Endodermal cell (in vitro differentiated cells): ENCODE measurements at places on chromosomes 12 and 14. TPM values are rescaled to one million over a fixed set of nuclear protein-coding genes. Genes with fewer than 3 reads are reported as not detected.

DNA sequence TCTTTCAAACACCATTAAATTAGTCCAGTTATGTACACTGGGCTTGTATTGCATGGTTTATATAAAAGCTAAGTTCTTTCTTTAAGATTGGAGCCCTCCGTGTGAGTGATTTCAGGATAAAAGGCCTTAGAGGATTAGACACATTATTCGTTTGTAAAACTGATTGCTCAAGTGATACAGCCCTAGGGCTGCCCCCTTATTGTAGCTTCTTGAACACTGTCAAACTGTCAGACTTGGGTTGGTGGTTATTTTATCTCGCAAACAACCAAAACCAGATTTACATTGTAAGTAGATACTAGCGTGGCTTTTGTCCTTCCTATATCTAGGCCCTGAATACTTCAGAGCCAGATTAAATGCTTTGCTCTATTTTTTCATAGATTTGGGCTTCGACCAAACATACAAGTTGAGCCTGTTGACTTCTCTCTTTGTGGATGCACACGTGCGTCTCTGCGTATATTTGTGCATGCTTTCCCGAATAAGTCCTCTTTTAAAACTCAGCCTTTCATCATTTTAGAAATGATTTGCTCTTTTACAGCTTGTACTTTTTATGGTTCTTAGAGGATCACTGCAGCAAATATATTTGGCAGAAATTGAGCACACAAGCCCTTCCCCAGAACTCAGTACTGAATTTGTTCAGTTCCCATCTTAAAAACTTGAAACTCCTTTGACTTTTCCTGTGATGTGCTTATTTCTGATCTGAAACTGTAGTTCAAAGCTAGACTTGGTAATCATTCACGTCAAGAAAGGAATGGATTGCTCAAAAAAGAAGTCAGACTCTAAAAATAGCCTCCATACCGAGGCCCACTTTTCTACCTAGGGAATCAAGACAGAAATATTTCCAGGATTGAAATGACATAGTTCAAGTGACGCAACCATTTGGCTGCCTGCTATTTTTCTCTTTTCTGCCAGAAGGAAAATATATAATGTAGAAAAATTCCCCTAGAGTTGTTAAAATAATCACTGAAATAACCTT is 129.5 kb downstream of the ETV6 start:
- no peaks in the 10 kb centered on the region for H3K36me3 ChIP-seq
- peaks cover 33% of the 10 kb centered on the region for H3K27me3 ChIP-seq
- no peak for DNase-seq
- no peak overlapping the region for H3K27ac ChIP-seq

TMPO gene
- total RNA-seq, result 95.3 to 209 TPM (median 203 TPM) in 3 replicates

DNA sequence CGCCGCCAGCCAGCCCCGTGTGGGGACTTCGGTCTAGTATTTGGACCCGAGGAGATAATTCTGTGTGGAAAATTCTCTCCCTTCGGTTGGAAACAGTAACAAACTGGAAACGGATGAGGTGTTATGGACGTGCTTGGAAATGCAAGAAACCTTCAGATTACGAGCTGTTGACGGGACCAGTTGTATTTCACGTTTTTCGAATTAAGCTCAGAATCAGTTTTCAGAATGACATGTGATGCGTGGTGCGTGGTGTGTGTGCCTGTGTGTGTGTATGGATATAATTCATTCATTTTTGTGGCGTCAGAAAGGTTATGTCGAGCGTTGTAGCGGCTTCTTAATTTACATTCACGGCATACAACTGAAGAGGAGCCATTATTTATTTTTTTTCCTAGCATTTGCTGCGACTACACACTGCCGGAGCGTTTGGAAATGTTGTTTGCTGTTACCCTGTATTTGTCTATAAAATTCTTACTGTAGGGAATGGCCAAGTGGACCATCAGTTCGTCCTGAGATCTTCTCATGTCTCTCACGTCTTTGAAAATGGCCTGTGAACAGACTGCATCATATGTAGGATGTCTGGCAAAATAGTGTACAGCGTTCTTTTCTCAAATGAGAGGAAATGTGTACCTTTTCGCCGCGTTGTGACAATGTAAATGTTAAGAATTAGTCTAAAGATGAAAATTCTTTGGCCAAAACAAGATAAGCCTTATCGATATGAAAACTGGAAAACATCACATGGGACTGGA is 1.3 kb downstream of the TRAF3 start:
- H3K4me1 ChIP-seq, result peaks cover 8% of the 10 kb centered on the region
- DNase-seq, result no peak
- H3K27ac ChIP-seq, result no peak overlapping the region
- peaks cover 6% of the 10 kb centered on the region for H3K27me3 ChIP-seq

GRCh38 chr12:59780605-59781135 is 184.8 kb downstream of the SLC16A7 start:
- no peaks in the 10 kb centered on the region for H3K36me3 ChIP-seq
- H3K4me1 ChIP-seq, result no peaks in the 10 kb centered on the region
- H3K27me3 ChIP-seq, result no peaks in the 10 kb centered on the region
- H3K4me3 ChIP-seq, result no peak overlapping the region

TAS2R42 gene
- not detected in 3 replicates for total RNA-seq

GRCh38 chr14:57611555-57612075 is 118.0 kb upstream of the CCDC198 start:
- no peak overlapping the region for H3K4me3 ChIP-seq
- H3K4me1 ChIP-seq, result no peaks in the 10 kb centered on the region
- peaks cover 25% of the 10 kb centered on the region for H3K27me3 ChIP-seq
- H3K27ac ChIP-seq, result no peak overlapping the region

GRCh38 chr12:51922146-51922545 is 14.8 kb downstream of the ACVRL1 start:
- H3K27ac ChIP-seq, result no peak overlapping the region
- no peaks in the 10 kb centered on the region for H3K36me3 ChIP-seq
- H3K27me3 ChIP-seq, result no peaks in the 10 kb centered on the region
- no peak overlapping the region for H3K4me3 ChIP-seq
- peak; percentile 39 for DNase-seq

DNA sequence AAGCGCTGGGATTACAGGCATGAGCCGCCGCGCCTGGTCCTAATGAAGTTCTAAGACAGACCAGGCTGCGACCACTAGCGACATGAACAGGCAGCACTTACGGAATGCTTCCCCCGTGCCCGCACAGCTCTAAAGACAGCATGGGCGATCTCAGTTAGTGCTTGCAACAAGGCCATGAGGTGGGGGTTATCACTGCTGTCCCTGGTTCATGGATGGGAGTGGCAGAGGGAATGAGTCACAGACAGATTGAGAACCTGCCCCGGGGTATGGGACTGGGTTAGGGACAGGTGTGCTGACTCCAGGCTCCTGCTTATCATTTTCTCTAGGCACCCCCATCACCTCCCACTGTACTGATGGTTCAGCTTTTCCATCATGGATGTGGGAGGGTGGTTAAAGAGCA is 160.9 kb downstream of the VRK1 start:
- DNase-seq, result no peak
- no peak overlapping the region for H3K4me3 ChIP-seq

GRCh38 chr14:80768646-80769045 is 172.9 kb downstream of the CEP128 start:
- H3K27me3 ChIP-seq, result no peaks in the 10 kb centered on the region
- no peak overlapping the region for H3K27ac ChIP-seq
- H3K4me3 ChIP-seq, result no peak overlapping the region
- no peak for DNase-seq
- H3K4me1 ChIP-seq, result no peaks in the 10 kb centered on the region

GRCh38 chr14:104702106-104702505 is 12.7 kb downstream of the INF2 start:
- no peak overlapping the region for H3K27ac ChIP-seq
- no peak for DNase-seq
- H3K4me3 ChIP-seq, result no peak overlapping the region
- H3K36me3 ChIP-seq, result peaks cover 29% of the 10 kb centered on the region

RDH12 gene
- total RNA-seq, result 0.13 TPM in 1 of 2 replicates, not detected in the other

DNA sequence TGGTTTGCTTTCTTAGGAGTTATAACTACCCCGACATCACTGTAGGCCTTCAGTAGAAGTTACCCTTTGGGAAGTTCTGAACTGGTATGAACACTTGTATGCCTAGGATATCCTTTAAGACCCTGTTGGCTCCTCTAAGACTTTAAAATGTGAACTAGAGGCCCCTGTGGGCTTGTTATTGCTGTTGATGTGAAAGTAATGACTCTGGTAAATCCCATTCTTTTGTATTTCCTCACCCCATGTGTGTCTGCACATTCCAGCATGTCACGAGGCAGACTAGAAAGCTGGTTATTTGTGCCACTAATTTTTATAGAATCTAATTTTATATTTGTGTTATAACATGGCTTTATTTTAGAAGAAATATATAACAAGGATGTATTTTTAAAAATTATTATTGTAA is 48.9 kb downstream of the SERPINA10 start:
- no peaks in the 10 kb centered on the region for H3K27me3 ChIP-seq
- no peaks in the 10 kb centered on the region for H3K4me1 ChIP-seq
- no peak overlapping the region for H3K4me3 ChIP-seq

GRCh38 chr12:5451251-5451650 is 19.3 kb downstream of the NTF3 start:
- H3K4me3 ChIP-seq, result no peak overlapping the region
- no peak overlapping the region for H3K27ac ChIP-seq
- H3K36me3 ChIP-seq, result no peaks in the 10 kb centered on the region
- no peaks in the 10 kb centered on the region for H3K4me1 ChIP-seq

PRH2 gene
- 1.2 TPM in 1 of 2 replicates, not detected in the other for total RNA-seq

SBNO1 gene
- total RNA-seq, result 31.6 to 45.8 TPM (median 44.5 TPM) in 3 replicates

DNA sequence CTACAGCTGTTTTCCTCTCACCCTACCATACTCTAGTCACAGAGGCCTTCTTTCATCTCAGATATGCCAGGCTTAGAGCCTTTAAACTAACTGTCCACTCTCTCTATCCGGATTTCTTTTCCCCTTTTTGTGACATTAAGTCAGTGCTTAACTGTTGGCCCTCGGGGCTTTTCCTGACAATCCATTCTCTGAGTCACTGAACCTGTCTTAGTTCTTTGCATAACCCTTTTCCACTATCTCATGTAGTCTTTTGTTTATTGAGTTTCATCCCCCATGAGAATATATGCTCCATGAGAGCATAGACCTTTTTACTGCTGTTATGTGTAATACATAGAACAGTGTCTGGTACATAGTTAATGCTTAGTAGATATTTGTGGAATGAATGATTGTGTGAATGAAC is 68.7 kb downstream of the PLEKHA5 start:
- no peaks in the 10 kb centered on the region for H3K4me1 ChIP-seq
- no peak for DNase-seq
- H3K36me3 ChIP-seq, result no peaks in the 10 kb centered on the region

- no peaks in the 10 kb centered on the region for H3K36me3 ChIP-seq
- peak; percentile 53 for DNase-seq
- peaks cover 4% of the 10 kb centered on the region for H3K4me1 ChIP-seq
Measured at GRCh38 chr14:84493779-84494178, 1036.2 kb upstream of the FLRT2 start.

NYNRIN gene
- total RNA-seq, result 19.5 to 28.8 TPM (median 20.7 TPM) in 3 replicates

- H3K36me3 ChIP-seq, result no peaks in the 10 kb centered on the region
- H3K27me3 ChIP-seq, result no peaks in the 10 kb centered on the region
- no peak overlapping the region for H3K27ac ChIP-seq
- DNase-seq, result no peak
- peaks cover 12% of the 10 kb centered on the region for H3K4me1 ChIP-seq
Measured at GRCh38 chr14:101185073-101185835, 281.7 kb upstream of the RTL1 start.

IL23A gene
- 10.4 and 10.8 TPM in 2 replicates for total RNA-seq

DNA sequence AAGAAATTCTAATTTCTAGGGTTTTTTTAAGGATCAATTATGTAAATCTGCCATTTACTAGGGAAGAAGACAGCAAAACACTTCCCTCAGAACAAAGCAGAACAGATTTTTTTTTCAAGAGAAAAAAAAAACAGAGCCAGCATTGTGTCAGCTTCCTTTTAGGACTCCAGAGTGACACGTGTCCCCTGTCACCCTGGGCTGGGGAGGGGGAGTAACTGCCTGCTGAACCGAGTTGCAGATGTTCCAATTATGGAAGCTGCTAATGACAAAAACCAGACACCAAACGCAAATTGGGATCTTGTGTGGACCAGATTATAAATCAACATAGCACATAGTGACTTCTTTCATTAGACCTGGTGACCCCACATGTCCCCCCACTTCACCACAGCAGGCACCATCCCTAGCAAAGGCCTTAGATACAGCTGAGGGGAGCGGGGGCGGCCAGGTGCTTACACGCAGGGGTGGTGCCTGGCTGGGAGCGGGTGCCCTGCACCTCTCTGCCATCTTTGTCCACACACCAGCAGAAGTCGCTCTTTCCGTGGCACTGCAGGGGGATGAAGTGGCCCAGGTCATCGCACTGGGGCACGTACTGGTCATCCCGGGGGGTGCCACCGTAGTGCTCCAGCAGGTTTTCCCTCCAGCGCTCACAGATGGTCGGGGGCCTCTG is 25.4 kb downstream of the RTRAF start:
- H3K4me3 ChIP-seq, result no peak overlapping the region
- no peak overlapping the region for H3K27ac ChIP-seq
- H3K36me3 ChIP-seq, result peaks cover 26% of the 10 kb centered on the region
- DNase-seq, result no peak
- no peaks in the 10 kb centered on the region for H3K27me3 ChIP-seq

GRCh38 chr12:53425515-53426150 is 2.0 kb downstream of the AMHR2 start:
- H3K4me3 ChIP-seq, result peak overlapping the region; percentile 77
- H3K27ac ChIP-seq, result no peak overlapping the region
- H3K27me3 ChIP-seq, result no peaks in the 10 kb centered on the region
- DNase-seq, result peak; percentile 65

ST8SIA1 gene
- total RNA-seq, result 9.7 and 11.2 TPM in 2 replicates

LMO3 gene
- 0.68 to 1.3 TPM (median 0.77 TPM) in 3 replicates for total RNA-seq

VRTN gene
- total RNA-seq, result 43.8 to 65.7 TPM (median 61.8 TPM) in 3 replicates

CD27 gene
- 0.44 TPM in 1 of 2 replicates, not detected in the other for total RNA-seq

PTPRB gene
- 0.11 and 0.22 TPM in 2 replicates for total RNA-seq

DNAJC22 gene
- 3.4 and 4.6 TPM in 2 replicates for total RNA-seq

GRCh38 chr12:101696251-101697196 is 916 bp upstream of the CHPT1 start:
- no peak for DNase-seq
- H3K36me3 ChIP-seq, result no peaks in the 10 kb centered on the region
- H3K4me1 ChIP-seq, result peaks cover 6% of the 10 kb centered on the region
- peaks cover 22% of the 10 kb centered on the region for H3K27me3 ChIP-seq

DNA sequence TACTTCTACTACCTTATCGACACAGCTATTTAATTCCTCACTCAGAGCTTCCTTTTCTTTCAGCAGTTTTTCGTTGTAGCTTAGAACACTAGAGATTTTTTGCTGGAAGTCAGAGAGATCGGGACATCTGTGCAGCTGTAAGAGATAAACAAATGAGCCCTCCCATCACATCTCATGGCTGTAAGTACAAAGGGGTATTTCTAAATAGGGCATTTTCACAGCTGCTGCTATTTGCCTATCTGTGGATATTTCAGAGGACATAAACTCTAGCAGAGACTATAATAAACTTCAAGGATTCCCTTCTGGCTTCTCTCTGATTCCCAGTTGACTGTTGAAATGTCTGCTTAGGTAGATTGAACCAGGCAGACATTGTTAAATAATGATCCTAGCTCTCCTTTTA is 76.1 kb upstream of the SAV1 start:
- H3K27me3 ChIP-seq, result no peaks in the 10 kb centered on the region
- DNase-seq, result no peak
- H3K4me3 ChIP-seq, result no peak overlapping the region
- no peaks in the 10 kb centered on the region for H3K36me3 ChIP-seq

DNA sequence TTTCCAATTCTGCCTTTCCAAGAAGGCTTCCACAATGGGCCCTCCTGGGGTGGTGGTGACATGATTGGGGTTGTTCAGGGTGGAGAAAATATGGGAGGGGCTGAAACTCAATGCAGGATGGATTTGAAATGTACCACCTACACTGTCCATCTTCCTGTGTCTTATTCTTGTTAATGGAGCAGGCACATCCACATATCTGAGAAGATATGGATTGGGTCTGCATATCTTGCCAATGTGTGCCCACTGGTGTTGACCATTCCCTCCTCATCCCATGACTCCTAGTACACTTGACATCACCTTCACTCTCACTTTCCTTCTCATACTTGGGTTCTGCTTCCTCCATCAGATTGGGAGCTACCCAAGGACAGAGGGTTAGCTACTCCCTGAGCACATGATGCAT is 7.2 kb downstream of the KRT76 start:
- H3K27me3 ChIP-seq, result peaks cover 44% of the 10 kb centered on the region
- no peaks in the 10 kb centered on the region for H3K36me3 ChIP-seq
- DNase-seq, result no peak
- H3K4me1 ChIP-seq, result no peaks in the 10 kb centered on the region
